GM18507 (cell line): ENCODE measurements at places on chromosomes 2 and 18.

DNA sequence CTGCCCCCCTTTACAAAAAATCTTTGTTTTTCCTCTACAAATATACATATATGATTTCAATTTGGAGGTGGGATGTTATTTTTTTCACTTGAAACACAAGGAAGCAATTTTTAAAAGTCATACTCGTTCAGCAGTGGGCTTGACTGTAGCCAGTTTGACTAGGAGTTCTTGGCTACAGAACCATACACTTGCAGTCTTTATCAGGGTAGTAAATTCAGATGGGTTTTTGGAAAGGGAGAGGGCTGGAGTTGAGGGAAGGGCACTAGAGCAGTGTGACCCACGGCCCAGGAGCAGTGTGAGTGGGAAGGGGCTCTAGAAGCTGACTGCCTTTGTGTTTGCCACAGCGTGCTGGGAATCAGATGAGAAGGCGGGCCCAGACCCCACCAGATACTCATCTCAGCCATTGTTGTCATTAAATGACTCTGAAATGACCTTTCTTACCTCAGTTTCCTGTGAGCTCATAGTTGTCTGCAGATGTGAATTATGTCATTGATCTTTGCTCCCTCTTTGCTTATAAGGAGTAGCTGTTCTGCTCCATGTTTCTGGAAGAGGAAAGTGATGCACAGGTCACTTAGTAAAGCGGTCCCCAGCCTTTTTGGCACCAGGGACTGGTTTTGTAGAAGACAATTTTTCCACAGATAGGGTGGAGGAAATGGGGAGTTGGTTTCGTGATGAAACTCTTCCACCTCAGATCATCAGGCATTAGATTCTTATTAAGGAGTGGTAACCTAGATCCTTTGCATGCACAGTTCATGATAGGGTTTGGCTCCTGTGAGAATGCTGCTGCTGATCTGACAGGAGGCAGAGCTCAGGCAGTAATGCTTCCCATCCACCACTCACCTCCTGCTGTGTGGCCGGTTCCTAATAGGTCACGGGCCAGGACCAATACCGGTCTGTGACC lies 116.8 kb downstream of the SPTBN1 start:
- no peak for DNase-seq

DNA sequence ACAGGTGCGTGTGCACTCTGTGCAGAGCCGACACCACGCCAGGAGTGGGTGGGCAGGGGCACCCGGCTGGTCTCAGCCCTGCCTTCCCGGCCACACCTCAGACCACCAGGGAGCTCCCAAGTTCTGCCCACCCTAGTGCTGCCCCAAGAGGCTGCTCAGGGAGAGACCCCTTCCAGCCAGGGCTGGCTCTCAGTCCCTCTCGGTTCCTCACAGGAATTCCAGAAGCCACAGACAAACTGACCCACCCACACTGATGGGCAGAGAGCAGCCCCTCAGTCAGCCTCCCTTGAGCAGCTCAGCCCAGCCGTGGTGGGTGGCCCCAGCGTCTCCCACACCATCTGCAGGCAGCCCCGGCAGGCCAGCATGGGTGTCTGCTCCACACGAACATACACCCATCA lies 33.8 kb downstream of the GPC1 start:
- DNase-seq = no peak

- no peak for DNase-seq
Observed at GRCh38 chr18:51006948-51007789, 22.8 kb upstream of the SMAD4 start.

GRCh38 chr2:55051026-55051866 lies 995 bp upstream of the RTN4 start:
- DNase-seq = no peak

DNA sequence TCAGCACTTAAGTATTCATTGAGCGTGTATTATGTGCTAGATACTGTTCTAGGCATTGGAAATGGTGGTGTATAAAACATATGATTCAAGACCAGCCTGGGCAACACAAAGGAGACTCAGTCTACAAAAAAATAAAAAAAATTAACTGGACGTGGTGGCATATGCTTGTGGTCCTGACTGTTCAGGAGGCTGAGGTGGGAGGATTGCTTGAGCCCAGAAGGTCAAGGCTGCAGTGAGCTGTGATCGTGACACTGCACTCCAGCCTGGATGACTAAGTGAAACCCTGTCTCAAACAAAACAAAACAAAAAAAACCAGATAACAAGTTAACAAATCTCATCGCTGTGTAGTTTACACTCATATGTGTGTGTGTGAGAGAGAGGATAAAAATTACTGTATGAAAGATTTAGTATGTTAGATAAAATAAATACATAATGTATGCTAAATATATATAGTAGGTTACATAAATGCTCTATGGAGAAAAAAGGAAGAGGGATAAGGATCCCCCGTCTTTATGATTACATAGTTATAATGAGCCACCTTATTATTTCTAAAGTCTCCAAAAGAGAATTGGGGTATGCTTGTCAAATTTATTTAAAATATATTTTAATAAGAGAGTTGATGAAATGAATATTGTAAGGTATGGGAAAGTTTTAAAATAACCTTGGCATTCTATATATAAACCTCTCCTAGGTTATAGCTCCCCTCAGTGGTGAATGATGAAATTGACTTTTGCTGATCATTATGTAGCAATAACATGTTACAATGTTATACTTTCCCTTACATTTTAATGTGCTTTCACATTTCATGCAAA lies 69.2 kb downstream of the EHBP1 start:
- no peak for DNase-seq

DNA sequence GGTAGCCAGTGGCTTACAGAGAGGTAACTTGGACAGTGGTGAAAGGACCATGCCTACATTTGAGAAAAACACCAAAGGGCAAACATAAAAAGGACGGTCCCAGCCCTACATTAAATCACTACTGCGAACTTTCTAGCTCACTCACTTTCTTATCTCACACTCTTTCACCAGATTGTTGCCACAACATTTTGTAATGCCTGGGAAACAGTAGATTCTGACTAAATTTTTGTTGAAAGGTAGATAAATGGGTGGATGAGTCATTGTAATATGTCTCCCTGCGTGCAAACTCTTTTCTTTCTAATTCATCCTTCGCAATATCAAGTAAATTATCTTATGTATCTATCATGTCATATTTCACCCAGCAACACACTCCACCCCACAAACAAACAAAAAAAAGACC lies 192.2 kb downstream of the IRS1 start:
- no peak for DNase-seq

- no peak for DNase-seq
Observed at GRCh38 chr2:71498261-71498701, 44.9 kb downstream of the DYSF start.

- peak; percentile 17 for DNase-seq
Observed at GRCh38 chr2:198371921-198372543, 567.6 kb downstream of the PLCL1 start.

GRCh38 chr2:58842501-58843155 lies 601.5 kb upstream of the FANCL start:
- no peak for DNase-seq

DNA sequence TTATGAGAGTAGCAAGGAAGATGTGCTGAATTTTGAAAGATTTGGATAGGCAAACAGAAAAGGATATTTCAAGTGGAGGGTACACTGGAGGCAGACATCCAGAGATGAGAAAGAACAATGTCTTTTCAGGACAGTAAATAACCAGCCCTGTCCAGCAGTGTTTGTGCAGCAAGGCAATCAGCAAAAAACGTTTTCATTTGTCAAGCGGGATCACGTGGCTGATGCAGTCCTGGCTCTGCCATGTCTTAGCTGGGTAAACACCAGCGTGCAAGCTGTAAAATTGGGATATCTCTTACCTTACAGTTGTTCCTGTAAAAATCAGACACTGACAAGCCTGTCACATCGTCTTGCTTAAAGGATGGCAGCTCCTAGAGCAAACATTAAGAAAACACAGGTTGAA lies 67.8 kb downstream of the CWC22 start:
- no peak for DNase-seq
